ENCODE measurements at places on chromosomes 2 and 18.

DNA sequence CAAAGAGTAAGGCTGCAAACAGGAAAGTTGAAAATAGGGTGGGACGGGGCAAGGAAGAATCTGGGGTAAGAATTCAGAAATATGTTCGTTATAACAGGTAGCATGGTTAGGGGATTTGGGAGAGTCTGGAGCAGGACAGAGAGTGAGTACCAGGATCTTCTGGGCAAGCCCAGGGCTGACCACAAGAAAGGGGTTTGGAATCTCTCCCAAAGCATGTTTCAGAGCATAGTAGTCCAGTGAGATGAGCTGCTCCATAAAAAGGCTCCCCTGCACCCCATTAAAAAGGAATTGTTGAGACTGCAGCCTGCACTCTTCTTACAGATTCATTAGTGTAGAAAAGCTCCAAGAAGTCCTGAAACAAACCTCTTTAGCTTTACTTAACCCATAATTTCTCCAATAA, 291.1 kb downstream of the MTX2 start:
- no peak for DNase-seq

DNA sequence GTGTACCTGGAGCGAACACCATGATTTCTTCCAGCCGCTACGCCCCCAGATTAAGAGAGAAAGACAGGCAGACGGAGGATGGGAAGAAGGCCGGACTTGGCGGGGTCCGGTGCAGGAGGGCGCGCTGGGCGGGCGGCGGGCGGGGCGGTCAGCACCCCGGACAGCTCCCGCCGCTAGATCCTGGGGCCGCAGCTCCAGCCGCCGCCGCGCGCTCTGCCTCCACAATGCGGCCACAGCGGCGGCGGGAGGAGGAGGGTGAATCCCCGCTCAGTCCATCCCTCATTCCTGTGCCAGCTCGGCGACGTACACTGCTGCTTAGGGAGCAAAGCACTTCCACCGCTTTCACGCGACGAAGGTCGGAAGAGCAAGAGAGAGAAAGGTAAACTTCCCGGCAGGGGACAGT, at the start of gene AKAIN1:
TSS of gene AKAIN1 (minus strand) at position 226 of the 403 bp plus-strand sequence. CDS start at position 22, 204 bp downstream.
- no peak for DNase-seq

- DNase-seq = no peak
These were observed 278.4 kb downstream of the ALPK2 start for GRCh38 chr18:58350526-58350925.

- no peak for DNase-seq
These were observed 36.8 kb downstream of the COL4A4 start for GRCh38 chr2:227127201-227127600.
